ENCODE measurements at places on chromosomes 3 and 15.

DNA sequence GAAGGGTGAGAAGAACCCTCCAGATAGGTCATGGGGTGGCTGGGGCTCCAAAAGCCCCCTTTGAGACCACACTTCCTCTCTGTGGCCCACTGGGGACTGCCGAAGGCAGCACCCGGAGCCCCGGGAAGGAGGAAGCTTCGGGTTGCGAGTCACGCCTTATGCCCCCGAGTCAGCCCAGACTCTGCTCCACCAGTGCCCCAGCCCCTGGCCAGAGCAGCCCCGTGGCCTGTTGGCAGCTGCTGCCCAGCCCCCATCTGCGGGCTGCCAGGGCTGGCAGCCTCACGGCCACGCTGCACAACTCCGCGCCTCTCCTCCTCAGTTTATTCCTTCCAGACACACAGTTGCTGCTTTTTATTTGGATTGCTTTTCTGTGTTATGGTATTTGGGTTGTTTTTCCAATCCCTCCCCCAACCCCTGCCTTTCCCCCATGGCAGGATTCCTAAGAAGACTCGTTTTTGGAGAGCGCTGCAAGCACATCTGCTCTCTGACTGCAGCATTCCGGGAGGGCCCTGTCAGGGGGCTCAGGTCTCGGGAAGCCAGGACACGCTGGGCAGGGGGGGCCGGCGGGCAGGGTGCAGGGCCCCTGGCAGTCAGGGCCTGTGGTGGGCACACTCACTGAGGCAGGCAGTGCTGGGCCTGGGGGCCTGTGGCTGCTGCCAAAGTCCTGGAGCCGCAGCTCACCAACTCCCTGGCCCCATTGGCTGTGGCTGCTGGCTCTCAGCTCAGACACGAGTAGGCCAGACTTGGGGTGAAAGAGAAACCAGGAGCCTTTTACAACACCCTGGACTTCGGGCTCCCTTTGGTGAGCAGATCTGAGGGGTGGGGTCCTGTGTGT lies 20.2 kb downstream of the MAGEF1 start:
- no peak for ATAC-seq

DNA sequence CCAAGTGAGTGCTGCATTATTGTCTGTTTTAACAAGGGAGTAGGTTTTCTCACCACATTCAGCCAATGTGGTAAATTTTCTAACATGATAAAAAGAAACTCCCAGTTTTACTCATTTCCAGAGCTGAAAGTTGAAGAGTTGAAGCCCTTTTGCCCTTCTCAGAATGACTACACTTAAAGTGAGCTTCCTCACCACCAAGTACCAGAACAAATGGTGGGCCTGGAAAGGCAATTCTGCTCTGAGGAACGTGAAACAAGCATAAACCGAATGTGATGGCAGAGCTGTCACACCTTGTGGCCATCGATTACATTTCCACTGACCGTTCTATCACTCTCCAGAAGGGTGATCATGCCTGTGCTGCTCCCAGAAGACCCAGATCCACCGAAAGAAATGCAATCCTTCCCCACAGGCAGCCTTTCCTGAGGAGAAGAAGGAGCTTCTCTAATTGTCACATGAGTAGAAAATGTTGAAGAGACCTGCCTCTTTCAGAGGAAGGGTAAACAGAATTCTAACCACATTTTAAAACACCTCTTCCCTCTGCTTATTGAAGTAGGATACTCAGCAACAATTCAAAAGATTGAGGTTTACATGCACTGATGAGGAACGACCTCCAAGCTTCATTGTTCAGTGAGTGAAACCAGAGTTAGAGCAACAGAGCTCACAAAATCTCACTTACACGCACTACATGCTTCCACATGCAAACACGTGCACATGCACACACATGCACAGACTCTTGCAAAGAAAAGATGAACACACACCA lies 21.4 kb upstream of the CCR9 start:
- ATAC-seq = no peak

DNA sequence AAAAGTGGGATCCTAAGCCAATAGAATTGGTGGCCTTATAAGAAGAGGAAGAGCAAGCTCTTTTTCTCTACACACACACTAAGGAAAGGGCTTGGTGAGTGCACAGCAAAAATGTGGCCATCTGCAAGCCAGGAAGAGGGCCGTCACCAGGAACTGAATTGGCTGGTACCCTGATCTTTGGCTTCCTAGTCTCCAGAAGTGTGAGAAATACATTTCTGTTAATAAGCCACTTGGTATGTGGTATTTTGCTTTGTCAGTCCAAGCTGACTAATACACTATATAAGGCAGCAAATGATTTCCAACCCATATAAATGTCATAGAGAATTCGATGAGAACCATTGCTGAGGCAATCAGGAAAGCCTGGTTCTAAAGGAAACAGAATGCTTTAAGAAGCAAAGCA lies 816.3 kb upstream of the SEMA6D start:
- no peak for ATAC-seq

DNA sequence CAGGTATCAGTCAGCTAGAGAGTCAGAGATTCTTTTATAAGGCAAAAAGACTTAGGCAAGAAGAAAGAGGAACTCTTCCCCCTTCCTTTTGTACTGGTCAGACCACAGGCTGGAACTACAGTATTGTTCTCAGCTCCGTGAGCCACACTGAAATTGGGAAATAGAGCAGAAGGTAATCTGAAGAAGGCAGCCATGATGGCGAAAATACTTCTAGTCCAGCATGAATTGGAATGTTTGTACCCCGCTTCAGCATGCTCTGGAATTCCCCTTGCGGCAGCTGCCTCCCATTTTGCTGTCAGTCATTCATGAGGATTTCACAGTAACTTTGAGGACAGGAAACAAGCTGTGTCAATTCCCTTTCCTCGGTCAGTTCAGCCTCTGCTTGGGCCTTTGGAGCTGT lies 96.2 kb downstream of the CORO2B start:
- no peak for ATAC-seq

DNA sequence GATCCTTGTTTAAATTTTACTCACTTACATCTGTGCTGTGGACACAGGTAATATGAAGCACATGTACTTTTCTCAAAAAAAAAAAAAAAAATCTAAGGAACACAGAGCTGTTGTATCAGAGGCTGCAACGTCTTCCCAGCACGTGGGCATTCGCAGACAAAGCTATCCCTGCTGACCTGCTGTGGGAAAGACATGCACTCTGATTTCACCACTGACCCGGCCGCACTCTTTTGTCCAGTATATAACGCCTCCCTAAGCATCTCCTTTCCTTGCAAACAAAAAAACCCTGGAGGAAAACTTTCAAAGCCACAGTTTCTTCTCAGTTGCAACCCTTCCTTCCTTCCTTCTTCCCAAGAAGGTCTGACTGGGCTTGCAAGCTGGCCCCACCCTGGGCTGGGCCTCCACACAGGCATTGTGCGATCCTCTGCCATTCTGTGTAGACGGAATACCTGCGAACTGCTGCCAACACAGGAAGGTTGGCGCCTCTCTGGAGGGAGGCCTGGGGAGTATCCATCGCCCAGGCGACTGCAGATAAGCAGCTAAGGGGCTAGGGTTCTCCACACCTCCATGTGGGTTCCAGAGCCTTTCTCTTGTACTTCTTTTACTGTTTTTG lies 50.8 kb downstream of the SLC12A8 start:
- ATAC-seq = no peak

DNA sequence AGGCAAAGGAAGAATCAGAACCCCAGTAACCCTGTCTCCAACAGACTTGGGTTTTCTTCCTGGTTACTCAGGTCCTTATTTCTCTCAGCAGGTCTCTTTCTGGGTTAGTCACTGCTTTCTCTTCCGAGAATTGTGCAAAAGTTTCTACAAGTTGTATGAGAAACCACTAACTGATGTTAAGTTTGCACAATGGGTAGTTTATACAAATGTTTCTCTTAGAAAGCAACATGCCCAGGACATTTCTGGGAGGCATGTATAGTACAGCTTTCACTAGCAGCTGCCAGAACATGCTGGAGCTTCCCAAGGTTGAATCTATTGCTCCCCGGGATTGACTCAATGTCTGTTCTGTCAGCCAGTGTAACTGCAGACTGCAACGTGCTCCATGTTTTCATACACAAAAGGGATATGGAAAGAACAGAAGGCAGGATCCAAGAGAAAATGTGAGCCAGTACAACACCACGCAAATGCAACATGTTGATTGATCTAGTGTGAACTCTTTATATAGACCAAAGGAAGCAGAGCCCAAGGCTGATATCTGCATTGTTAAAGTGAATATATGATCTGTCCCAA lies 887.8 kb downstream of the MCTP2 start:
- ATAC-seq = no peak

DNA sequence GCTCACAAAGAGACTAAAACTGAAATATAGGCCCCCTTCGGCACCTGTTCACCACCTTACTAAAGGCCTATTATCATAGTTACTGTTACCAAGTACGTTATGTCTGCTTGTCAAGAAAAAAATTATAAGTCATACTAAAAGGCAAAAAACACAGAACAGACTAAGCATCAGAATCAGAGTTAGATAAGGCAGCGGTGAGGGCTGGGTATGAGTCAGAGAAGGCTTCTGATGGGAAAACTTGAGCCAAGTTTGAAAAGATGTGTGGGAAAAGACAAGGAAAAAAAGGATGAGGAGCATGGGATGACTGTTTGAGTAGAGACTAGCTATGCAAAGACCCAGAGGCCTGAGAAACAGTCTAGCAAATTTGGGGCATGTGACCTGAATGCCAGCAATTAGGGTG lies 387.2 kb upstream of the SGO1 start:
- ATAC-seq = peak; percentile 3

DNA sequence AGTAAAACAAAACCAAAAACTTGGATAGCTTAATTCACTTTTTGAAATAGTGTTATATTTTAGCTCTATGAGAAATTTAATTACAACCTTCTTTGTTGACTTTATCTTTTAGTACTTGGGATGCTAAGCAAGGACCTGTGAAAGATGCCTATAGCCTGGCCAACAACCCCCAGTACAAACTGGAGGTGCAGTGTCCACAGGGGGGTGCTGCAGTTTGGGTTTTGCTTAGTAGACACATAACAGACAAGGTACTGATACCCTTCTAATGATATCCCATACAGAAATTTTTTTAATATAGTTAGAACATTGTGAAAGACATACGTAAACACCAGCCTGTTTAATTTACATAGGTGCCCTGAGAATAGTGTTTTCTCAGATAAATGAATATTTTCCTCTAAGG lies 35.3 kb downstream of the CAPN7 start:
- peak; percentile 51 for ATAC-seq

- no peak for ATAC-seq
Observed at GRCh38 chr15:51760805-51761204, 9.4 kb downstream of the TMOD2 start.

DNA sequence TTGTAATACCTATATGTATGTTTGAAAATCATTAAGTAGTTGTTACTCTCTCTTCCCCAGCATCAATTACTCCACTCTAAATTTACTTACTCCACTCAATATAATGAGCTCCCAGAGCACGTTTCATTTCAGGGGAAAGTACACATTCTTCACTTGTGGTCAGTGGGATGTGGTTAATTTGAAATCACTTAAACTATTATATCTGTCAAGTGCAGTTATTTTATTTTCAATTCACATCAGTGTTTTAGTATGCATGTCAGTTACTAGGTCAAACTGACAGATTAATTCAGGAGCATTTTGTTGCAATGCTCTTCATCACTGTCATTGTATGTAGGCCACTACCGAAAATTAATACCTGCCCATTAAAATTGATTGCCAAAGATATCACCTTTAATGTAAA lies 376.1 kb downstream of the ZIC4 start:
- ATAC-seq = peak; percentile 45

- no peak for ATAC-seq
Observed at GRCh38 chr3:10377148-10377725, 56.3 kb upstream of the SEC13 start.

GRCh38 chr3:178308771-178309170 lies 227.5 kb upstream of the KCNMB2 start:
- ATAC-seq = peak; percentile 84

DNA sequence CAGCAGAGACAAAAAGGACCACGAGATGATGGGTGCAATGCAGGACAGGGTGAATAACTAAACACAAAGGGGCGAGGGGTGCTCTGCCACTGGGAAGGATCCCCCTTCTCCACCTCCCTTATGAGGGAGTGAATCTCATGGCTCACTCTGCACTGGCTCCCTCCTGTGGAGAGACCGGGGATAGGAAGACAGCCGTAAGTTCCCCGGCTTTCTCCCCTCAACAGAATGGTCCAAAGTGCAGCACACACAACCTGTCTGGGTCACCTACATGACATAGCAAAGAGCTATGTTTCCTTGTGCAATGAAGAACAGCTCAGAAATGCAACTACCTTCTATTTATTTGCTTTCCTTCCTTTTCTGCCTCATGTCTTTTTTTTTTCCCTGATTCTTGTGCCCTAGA lies 7.8 kb upstream of the ACSBG1 start:
- ATAC-seq = peak; percentile 70

DNA sequence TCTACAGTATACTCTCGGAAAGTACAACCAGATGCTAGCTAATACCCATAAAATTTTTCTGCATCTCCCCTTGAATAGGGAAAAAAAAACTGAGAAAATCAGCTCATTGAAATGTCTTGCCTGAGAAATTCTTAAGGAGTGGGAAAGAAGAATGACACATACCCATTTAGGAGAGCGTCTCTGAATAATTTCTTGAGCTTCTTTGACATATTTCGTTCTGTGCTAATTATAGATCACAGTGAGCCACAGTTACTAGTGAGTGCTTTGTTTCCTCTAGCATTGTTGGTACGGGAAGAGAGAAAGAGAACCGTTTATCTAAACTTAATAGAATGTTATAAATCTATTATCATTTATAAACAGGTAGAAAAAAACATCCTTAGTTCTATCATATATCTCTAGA lies 588.4 kb downstream of the UNC13C start:
- ATAC-seq = no peak

GRCh38 chr3:42700366-42701288 lies 2.0 kb downstream of the HHATL start:
- ATAC-seq = no peak

GRCh38 chr15:98599909-98600691 lies 48.2 kb upstream of the IGF1R start:
- peak; percentile 50 for ATAC-seq

- ATAC-seq = no peak
Observed at GRCh38 chr3:7421065-7421464, 560.1 kb downstream of the GRM7 start.

- peak; percentile 63 for ATAC-seq
Observed at GRCh38 chr15:71386448-71387236, 271.4 kb downstream of the THSD4 start.

GRCh38 chr3:109364088-109364487 lies 26.7 kb upstream of the DPPA4 start:
- ATAC-seq = no peak

GRCh38 chr3:146542978-146543377 lies 1.4 kb downstream of the PLSCR1 start:
- no peak for ATAC-seq

GRCh38 chr3:188244395-188244861 lies 90.5 kb downstream of the LPP start:
- peak; percentile 26 for ATAC-seq

DNA sequence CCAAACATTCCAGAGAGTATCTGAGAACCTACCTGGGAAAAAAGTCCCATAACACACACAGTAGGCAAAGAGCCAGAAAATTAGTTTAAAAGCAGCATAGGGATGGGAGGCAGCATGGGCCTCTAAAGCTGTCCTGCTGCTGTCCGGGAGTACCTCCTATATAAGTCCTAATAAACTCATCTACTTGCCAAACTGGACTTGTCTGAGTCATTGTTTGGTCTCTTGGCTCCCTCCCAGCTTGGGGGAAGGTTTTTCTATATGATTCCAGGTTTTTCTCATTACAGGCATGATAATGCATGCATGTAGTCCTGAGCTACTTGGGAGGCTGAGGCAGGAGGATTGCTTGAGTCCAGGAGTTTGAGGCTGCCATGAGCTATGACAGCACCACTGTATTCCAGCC lies 17.5 kb upstream of the HACD2 start:
- peak; percentile 53 for ATAC-seq

Measured in SK-N-SH treated with all-trans-retinoic acid at 6 μM for 48 hours (cell line).